ENCODE measurements at places on chromosomes 13 and 19.

DNA sequence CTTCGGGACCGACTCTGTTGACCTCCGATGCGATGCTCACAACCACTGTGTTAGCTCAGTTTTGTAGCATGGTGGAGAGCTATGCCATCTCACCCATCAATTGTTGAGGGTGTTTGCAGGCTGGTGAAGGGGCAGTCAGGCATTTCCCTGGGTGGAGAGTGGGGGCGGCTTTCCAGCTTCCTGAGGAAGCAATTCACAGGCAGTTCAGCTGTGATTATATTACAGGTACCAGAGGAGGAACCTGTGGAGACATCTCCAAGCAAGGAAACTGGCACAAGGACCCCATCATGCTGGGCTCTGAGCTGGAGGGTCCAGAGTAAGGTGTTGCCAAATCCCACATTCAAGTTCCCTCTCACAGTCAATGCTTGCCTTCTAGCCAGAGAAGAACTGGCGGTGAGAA, 166.0 kb upstream of the ZNF536 start:
- DNase-seq: no peak

GRCh38 chr13:81211713-81212112, 870.8 kb upstream of the SPRY2 start:
- no peak for DNase-seq

DNA sequence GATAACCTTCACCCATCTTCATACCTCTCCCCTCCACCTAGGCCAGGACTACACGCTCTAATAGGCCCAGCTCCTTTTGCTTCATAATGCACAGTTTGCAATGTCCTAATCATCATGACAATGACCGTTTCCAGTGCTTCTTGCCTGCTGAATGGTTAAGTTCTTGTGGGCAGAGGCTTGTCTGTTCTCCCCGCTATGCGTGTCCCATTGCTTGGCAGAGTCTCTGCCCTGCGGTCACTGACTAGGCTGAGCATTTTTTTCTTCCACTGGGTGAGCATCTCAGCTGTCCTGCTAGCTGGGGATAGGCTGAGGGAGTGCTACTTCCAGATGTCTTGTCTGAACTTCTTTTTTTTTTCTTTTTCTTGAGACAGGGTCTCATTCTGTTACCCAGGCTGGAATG, 314.7 kb downstream of the UQCRFS1 start:
- no peak for DNase-seq

GRCh38 chr13:76943646-76944045, 4.7 kb upstream of the ACOD1 start:
- no peak for DNase-seq

- no peak for DNase-seq
These were observed 20.4 kb downstream of the MPND start for GRCh38 chr19:4363571-4364304.

GRCh38 chr13:106349080-106349931, 186.2 kb downstream of the EFNB2 start:
- peak; percentile 98 for DNase-seq

GRCh38 chr19:13972368-13973155, 20.3 kb downstream of the DCAF15 start:
- no peak for DNase-seq

- DNase-seq: no peak
These were observed 138.0 kb downstream of the MIPEP start for GRCh38 chr13:23751195-23751594.

DNA sequence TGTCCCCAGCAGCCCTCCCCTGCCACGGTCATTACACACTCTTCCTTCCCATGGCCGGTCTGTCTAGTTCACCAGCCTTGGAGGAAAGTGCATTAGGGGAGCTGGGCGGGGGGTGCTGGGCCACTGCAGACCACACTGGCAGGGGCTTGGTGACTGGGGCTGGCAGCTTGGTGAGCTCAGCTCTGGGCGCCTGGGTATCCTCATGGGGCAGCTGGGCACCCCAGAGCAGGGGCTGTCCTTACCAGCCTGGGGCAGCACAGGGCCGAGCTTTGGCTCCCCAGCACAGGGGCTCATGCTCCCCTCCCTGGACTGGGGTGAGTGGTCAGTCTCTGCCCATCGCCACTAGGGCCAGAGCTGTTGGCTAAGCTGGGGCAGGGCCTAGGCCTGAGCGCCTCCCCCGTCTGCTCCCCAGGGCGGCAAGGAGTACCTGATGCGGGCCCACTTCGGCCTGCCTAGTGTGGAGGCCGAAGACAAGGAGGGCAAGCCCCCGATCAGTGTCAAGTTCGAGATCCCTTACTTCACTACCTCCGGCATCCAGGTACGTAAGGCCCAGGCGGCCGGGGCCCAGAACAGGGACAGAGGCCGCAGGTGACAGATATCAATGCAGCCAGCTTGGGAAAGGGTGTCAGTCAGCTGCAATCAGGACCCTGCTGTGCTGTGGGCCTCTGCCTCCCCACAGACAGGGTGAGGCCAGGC, 35.5 kb downstream of the AP1M1 start:
- DNase-seq: no peak

All from NCI-H1092 treated with DMSO at 0.1 percent for 48 hours (cell line).